ENCODE measurements at places on chromosomes 12 and 14.

DNA sequence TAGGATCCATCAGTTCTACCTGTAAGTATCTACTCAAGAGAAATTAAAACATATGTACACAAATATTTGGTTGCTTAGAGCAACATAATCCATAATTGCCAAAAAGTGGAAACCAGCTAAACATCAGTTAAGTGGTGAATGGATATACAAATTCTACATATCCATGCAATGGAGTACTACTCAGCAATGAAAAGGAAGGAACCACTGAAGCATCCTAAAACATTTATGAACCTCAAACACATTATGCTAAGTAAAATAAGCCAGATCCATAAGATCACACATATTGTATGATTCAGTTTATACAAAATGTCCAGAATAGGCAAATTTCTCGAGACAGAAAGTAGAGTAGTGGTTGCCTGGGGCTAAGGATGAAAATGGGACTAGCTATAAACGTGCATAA lies 8.4 kb upstream of the ARHGAP5 start:
- no peak for DNase-seq

- no peak for DNase-seq
Measured at GRCh38 chr12:130929363-130929762, 24.3 kb upstream of the ADGRD1 start.

GRCh38 chr12:65419284-65420072 lies 141.0 kb downstream of the MSRB3 start:
- no peak for DNase-seq

GRCh38 chr12:93568091-93568490 lies 4.4 kb upstream of the SOCS2 start:
- DNase-seq = no peak

DNA sequence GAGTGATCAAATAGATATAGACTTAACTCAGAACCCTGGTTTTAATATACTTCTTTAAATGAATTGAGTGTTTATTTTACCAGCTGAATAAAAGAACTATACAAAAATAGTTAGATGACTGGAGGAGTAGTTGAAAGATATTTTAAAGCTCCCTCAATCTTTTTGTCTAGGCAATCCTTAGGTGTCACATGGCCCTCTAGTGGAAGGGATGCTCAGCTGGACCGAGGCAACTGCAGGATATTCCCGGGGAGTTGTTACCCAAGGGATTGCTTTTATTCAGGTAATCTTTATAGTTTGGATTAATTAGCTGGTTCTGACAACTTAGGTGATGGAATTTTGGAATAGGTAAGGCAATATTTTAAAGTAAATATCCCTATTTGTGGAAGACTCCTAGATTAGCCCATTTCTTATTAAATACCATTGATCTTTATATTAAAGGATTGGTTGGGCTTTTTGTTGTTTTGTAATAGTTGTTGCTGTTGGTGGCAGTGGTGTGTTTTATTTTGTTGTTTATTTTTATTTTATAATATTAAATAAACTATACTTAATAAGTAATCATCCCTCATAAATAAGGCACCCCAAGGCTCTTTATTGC lies 57.1 kb downstream of the ZDHHC17 start:
- peak; percentile 7 for DNase-seq

- DNase-seq = no peak
Measured at GRCh38 chr12:45582986-45583659, 146.4 kb upstream of the ARID2 start.

DNA sequence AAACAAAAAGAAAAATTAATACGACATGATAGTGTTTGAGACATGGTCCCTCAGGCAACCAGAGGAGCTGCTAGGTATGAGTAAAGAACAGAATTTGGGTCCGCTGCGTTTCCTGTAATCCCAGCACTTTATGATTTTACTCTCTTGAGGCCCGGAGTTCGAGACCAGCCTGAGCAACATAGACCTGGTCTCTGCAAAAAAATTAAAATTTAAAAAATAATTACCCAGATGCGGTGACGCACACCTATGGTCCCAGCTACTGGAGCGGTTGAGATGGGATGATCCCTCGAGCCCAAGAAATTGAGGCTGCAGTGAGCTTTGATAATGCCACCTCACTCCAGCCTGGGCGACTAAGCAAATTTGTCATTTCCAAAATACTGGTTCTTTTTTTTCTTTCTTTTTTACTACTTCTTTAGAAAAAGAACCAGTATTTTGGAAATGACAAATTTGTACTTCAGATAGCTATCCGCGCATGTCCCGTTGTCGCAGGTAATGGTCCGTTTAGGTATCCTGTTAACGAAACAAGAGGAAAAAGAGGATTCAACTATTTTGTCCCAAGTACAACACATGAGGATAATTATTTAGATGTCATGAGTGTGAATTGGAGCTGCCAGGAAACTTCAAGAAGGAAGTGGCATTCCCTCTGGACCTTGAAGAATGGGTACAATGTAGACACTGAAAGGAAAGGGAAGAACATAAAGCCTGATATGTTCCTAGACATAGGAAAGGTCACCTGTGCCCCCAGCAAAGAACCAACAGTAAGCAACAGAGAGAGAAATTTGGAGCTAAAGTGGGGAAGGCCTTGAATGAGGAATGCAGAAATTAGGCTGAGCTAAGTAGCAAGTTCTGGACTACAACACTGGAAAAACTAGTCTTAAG lies 1.2 kb upstream of the HECTD1 start:
- DNase-seq = no peak

GRCh38 chr14:104970231-104971068 lies 7.7 kb downstream of the AHNAK2 start:
- DNase-seq = peak; percentile 58

DNA sequence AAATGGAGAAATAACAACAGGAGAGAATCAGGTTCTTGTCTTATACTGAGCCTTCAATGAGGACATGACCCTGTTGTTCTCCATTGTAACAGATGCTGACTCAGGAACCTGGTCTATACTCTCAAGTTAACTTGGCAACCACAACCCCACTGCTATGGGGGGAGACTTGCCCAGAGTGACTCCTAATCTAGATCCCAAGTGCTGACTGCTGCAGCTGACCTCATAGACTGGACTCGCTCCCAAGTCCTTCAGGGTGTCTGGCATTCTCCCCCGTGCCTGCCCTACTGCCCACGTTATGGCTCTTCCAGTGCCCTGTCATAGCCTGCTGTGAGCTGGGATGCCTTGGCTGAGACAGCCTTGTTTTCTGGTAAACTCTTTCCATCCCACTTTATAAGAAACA lies 37.1 kb downstream of the NID2 start:
- DNase-seq = no peak

DNA sequence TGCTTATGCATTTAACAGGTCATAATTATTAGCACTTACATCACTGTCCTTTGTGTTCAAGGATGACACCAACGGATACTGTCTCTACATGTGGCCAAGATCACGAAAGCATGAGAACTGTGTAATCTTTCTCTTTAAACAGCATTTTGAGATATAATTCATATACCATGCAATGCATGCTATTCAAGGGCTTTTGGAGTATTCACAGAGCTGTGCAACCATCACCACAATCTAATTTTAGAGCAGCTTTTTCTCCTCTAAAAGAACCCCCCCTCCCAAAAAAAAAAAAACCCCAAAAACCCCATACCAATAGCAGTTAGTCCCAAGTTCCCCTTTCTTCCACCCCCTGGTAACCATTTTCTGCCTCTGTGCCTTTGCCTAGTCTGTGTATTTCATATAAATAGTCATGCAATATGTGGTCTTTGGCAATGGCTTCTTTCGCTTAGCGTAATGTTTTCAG lies 60.6 kb downstream of the SPRING1 start:
- DNase-seq = no peak

- DNase-seq = no peak
Measured at GRCh38 chr12:79686171-79686570, 4.6 kb downstream of the PAWR start.

- no peak for DNase-seq
Measured at GRCh38 chr14:77843651-77844050, 43.7 kb downstream of the ADCK1 start.

GRCh38 chr12:46579474-46579873 lies 206.9 kb upstream of the SLC38A2 start:
- no peak for DNase-seq

DNA sequence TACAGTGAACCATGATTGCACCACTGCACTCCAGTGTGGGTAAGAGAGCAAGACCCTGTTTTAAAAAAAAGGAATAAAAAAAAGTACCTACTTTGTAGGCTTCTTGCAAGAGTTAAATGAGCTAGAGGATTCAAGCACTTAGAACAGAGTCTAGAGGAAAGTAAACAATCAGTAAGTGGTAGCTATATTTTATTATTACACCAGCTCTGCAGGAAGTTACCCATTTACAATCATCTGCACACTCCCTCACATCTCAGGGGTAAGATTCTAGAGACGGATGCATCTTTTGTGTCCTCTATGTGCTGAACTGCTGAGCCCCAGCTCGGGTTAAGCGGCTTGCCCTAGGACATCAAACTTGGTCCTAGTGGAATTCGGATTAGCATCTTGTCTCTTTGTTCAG lies 67.3 kb downstream of the KCNK10 start:
- no peak for DNase-seq
